ENCODE measurements at places on chromosomes 1 and 21.
A peak's percentile ranks its signal among the peaks of the same experiment; 100 is the strongest.

- DNase-seq: no peak
These were observed 263.3 kb downstream of the KIF26B start for GRCh38 chr1:245418077-245418476.

- DNase-seq: peak; percentile 64
These were observed 772 bp downstream of the ADAM15 start for GRCh38 chr1:155051777-155052398.

DNA sequence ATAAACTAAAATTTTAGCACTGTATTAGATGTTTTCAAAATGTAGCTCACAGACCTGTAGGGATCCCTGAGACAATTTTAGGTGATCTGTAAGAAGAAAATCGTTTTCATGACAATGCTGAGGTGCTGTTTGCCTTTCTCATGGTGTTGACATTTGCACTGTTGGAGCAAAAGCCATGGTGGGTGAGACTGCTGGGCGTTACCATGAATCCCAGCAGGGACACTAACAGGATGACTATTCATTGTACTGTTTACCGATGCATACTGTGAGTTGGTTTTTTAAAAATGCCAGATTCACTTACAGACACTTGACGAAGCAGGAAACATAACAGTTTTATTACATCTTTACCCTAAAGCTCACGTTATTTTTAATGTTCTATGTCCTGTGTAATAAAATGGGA is 468.5 kb downstream of the PCP4 start:
- no peak for DNase-seq

- no peak for DNase-seq
These were observed 1.1 kb downstream of the ITLN1 start for GRCh38 chr1:160883581-160884513.

DNA sequence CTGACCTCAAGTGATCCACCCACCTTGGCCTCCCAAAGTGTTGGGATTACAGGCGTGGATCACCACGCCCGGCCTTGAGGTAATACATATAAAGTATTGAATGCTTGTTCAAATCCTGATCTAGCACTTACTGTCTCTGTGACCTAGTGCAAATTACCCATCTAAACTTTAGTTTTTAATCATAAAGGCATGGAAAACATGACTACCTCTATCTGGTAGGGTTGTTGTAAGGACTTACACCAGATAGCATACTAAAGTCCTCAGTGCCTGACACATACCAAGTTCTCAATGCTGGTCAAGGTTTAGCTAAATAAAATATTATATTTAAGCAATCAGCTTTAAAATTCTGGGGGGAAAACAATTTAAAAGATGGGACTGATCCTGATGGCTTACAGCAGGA is 38.3 kb downstream of the RAB3GAP2 start:
- no peak for DNase-seq

DNA sequence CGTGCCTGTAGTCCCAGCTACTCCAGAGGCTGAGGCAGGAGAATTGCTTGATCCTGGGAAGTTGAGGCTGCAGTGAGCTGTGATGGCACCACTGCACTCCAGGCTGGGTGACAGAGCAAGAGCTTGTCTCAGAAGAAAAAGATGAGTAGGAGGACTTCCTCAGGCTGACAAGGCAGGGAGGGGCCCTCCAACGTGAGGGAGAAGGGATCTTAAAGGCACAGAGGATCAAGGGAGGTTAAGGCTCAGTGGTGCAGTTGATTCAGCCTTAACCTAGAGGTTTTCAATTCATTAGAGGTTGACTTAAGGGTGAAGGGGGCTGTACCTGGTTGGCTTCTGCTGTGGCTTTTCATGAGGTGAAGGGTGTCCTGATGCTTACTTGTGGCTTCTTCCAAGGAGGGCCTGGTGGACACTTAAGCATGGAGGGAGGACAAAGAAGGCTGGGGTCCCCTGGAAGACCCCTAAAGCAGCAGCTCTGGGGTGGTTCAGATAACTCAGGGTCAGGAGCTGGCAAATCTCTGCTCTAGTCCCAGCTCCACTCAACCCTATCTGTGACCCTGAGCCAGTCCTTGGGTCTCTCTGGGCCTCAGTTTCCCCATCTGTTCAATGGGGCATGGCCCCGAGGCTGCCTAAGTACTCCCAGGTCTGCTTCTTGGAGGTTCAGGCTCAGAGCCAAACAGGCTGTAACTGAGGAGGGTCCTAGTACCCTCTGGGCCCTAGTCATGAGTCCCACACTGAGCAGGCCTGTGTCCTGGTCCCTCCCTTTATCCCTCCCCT is 6.3 kb downstream of the EXTL1 start:
- DNase-seq: no peak

DNA sequence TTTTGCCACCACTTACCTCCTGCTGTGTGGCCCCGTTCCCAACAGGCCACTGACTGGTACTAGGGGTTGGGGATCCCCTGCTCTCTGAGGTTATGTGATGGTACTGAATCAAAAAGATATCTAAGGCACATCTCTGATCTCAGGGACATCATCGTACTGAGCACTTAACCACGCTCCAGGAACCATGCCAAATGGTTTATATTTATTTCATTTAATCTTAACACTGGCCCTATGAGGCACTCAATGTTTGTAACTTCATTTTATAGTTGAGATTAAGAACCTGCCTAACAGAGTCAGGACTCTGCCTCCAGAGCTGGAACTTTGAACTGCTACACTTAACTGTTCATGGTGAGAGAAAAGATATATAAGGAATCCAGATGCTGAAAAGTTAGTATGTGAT is 98.0 kb upstream of the HP1BP3 start:
- no peak for DNase-seq

DNA sequence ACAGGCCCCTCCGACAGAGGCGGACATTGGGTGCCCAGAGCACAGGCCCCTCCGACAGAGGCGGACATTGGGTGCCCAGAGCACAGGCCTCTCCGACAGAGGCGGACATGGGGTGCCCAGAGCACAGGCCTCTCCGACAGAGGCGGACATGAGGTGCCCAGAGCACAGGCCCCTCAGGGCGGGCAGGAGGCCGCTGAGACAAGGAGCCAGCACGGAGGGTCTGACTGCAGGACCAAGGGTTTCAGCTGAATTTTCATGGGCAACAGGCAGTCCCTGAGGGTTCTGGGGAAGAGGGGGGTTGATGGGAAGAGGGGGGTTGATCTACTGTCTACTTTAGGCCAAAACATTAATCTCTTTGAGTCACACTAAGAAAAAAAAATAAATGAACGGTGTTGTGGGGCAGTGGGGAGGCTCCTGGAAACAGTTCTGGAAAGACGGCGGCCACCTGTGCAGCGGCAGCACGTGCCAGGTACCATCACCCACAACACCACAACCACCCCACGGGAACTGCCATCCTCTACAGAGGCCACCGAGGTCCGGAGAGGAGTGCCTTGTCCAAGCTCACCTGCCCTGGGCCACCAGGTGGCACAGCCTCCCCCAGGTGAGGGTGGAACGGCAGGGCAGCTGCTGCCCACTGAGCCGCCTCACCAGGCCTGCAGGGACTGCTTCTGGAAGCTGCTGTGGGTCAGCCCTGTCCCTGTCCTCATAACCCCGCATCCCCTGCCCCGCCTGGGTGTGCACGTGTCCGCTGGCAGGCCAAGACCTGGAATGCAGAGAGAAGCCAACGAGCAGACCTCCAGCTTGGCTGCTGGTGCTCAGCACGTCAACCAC is 20.5 kb downstream of the PRDM15 start:
- DNase-seq: no peak

DNA sequence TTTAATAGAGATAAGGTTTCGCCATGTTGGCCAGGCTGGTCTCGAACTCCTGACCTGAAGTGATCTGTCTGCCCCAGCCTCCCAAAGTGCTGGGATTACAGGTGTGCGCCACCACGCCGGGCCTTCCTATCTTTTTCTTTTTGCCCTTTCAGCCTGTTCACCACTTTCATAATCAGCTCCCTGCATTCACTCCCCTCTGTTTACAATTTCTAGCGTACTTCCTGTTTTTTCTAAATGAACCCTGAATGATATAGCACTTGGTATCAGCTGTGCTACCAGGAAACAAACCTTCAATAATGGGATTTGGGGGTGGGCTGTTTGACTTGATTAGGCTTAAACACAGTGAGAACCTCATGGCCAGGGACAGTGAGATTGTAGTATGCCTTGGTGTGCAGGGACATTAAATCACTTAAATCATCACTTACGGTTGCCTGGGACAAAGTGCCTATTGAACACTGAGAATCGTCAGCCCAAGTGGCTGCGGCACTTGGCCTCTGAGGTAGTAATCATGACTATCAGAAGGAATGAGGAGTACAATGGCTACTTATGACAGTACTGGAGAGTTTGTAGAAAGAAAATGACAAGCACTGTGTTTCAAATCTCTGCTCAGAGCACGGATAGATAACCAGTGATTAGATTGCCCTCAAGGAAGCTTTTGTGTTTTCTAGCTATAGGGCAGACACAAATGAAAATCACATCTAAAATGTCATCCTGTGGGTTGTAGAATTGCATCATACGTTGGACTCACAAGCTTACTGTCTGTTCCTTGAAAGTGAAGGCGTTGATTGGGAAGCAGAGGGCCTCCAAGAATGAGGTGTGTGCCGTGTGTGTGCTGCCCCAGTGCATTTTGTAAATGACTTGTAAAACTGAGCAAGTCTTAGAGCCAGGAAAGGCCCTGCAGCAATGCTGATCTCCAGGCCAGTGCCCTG is 661.8 kb downstream of the MATN1 start:
- no peak for DNase-seq

GRCh38 chr1:182235952-182236650 is 155.5 kb downstream of the GLUL start:
- no peak for DNase-seq

DNA sequence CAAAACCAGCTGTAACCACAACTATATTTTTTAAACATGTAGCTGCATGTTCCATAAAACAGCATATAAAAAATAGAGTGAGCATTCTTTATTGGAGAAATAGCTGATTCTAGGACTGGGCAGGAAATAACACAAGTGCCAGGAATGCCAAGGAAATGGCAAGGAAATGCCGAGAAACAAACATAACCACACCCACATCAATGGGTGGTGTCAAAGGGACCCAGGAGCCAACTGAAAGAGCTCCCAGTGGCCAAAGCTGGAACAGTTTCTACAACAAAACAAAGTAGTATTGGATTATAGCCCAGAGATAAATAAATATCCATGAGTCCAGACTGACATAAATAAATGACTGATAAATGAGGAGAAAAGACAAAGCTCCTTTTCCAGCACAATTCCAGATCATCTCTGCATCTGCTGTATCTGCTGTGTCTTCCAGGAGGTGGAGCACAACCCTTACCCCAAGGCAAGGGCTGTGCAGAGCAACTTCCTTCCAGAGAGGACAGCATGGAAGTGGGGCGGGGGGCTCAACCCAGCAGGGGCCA is 28.1 kb downstream of the ADARB1 start:
- no peak for DNase-seq

DNA sequence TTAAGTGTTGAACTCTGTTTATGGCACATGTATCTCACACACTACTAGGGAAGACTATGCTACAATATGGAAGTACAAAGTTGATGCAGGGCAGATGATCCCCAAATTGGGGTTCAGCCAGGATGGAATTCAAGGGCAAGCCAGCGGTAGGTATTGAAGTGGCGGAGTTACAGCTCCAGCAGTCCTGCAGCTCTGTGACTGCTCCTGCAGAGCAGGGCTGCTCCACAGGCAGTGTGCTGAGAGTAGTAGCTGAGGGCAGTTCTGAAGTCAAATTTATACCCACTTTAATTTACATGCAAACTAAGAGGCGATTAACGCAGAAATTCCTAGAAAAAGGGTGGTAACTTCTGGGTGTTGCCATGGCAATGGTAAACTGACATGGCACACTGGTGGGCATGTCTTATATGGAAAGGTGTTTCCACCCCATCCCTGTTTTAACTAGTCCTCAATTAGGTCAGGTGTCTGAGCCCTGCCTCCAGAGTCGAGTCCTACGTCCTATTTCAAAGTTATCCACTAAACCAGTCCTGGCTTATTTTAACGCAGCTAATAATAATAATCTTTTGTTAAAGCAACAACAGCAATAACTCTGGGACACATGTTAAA is 20.6 kb upstream of the CENPF start:
- no peak for DNase-seq

DNA sequence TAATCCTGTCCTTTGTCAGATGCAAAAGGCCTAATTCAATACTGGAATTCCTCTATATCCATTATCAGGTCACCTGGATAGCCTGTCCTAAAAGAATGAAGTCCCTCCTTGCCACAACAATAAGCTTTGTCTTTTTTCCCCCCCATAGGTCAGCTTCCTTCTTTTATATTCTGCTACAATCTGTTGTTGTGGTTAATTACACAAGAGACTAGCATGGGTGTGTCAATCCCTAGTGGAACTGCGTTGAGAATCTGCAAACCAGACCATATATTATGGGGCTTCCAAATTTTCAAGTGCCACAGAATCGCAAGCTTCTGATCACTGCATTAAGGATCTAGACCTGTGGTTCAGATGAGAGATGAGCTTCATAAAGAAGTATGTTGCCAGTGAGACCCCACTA is 349.6 kb downstream of the SMYD3 start:
- DNase-seq: no peak

DNA sequence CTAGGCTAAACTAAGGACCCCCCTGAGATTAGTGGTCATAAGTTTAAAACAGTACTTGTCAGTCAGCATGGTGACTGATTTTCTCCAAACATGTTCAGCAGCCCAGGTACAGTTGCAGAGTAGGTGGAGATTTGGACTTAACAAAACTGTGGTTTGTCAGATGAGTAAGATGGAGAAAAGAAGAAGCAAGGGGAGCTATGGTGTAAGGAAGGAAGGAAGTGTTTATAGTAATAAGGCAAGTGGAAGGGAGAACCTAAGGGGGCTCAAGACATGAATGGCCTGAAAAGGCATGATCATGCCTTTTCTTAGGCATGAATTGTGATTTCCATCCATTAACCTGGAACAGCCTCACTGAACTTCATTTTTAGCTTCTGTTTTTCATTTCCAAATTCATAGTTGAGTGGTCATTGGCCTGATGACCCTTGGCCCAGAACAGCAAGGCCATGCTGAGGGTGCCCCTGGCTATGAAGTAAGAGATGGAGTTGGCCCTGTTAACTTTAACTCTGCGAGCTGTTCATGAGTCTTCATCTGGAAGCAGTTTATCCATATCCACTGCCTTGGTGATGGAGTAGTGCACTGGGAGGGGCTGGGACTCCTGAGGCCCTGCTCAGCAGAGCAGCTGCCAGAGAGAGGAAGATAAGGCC is 60.7 kb downstream of the LRRC8D start:
- no peak for DNase-seq

All from CD8-positive, alpha-beta T cell (primary cell).